Non-pigmented ciliary epithelial cell (primary cell): ENCODE measurements at places on chromosomes 11 and 22.

DNA sequence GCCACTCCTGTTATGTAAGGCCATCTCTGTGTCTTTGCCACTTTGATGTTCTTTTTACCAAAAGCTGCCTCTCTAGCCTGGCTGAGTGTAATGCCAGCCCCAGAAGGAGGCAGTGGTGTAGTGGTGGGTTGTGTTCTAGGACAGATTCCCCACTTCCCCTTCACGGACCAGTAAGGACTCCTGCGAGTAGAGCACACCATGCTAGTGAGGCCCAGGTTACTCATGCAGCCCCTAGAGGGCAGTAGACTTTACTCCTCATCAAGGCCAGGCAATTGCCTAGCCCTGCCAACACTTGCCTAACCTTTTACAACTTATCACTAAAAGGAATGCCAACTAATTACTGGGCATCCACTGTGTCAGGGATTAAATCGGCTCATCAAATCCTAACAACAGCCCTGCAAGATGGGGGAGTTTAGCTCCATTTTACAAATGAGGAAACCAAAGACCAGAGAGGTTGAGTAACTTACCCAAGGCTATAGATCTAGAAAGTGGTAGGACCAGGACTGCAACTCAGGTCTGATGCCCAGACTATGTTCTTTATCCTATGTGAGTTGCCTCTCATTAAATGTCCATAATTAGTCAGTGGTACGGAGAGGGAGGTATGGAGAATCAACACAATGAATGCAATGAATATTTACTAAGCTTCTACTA is 75.3 kb downstream of the APIP start:
- no peak for DNase-seq

DNA sequence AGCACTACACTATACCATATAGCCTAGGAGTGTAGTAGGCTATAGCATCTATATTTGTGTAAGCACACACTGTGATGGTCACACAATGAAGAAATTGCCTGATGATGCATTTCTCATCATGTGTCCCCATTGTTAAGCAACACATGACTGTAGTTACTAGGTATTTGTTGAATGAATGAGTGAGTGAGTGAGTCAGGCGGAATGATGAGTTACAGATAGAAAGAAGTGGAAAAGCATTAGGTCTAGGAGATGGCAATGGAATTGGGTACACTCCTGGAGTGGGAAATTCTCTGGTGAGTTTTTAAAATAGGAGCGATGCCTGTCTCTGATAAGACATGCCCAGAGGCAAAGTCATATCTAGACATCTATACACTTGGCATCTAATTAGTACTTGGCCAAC is 160.5 kb upstream of the TBCEL start:
- no peak for DNase-seq

DNA sequence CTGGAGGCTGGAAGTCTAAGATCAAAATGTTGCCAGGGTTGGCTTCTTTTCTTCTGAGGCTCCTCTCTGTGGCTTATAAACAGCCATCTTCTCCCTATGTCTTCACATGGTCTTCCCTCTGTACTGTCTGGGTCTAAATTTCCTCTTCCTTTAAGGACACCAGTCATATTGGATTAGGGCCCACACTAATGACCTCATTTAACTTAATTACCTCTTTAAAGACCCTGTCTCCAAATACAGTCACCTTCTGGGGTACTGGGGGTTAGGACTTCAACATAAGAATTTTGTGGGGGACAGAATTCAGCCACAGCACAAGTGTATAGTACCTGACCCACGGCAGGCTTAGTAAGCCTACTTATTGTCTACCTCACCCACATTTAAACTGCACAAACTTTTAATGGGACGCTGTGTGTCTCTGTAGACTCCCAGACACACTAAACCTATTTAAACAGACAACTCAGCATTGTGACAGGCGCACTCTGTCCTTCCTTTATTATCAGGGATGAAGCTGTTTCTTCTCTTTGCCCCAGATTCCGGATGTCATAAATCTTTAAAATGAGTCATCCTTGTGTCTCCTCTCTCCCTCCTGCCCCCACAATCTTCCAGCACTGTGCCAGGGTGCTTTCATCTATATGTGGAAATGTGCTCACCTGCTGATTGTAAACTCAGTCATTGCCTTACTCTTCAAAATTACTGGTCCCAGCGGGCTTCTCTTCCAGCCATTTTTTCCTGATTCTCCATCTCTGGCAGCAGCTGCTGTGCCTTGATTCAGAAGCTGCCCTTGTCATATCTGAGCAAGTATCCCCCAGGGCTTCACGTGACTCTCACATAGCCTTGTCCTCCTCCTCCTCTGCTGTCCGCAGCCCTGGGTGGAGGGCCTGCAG is 5.4 kb upstream of the MAPK8IP1 start:
- DNase-seq = no peak

DNA sequence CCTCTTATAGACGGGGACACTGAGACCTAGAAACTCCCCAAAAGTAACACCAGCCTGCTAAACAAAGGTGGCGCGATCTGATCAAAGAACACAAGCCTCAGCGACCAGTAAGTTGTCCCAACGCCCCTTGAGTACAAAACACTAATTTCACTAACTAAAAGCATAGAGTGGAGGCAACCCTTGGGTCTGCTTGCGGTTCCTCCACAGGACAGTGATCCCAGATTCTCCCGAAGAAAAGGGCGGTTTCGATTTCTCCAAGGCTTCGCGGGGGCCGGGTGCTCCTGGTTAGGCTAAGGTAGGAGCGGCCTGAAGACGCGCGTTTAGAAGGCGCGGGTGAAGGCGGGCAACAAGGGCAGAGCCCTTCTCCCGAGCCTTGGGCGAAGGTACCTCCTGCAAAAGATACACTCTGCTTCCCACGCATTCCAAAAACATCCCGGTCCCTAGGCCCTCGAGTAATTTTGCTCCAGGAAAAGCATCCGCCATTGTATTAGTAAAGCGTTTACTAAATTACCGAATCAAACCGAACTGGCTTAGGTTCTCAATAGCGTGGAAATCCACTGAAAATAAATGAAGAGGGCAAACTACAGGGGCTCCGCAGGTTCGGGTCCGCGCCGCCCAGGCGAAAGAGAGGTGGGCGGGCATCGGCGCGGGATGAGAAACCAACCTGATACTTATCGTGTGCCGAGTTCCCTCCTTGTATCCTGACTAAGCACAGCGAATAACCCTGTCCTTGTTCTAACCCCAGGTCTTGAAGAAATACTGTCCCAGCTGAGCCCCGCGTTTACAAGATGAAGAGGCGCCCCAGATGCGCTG is 2.0 kb downstream of the WT1 start:
- DNase-seq = no peak

DNA sequence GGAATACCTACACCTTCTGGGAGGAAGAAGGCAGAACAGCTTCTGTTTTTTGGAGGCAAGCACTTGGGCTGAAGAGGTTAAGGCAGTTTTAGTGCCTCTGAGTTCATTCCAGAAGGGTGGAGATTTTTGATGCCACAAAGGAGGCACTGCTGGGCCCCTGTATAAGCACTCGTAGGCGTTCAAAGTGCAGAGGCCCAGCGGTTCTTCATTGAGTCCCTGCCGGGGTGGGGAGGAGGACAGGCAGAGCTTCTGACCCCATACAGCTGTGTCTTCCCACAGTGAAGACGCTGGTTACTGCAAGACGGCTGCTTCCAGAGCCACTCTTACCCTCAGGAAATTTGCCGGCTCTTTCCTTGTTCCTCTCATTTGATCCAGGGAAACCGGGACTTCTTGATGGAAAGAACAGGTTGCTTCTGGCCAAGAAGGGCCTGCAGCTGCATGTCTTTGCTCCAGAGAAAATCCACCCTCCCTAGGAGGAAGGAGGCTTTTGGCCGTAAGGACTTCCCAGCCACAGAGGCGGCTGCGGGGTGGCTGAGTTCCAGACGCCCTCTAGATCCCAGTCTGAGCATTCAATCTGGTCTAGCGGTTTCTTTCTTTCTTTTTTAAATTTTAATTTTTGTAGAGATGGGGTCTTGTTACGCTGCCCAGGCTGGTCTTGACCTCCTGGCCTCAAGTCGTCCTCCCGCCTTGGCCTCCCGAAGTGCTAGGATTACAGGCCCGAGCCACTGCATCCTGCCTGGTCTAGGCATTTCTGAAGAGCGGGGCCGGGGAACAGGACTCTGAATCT is 9.4 kb downstream of the ADAMTS15 start:
- no peak for DNase-seq

- no peak for DNase-seq
Measured at GRCh38 chr11:932435-932834, 6.8 kb downstream of the AP2A2 start.

- no peak for DNase-seq
Measured at GRCh38 chr11:11449327-11449726, 96.3 kb upstream of the CSNK2A3 start.
